ENCODE measurements at places on chromosomes 1 and 21.

- DNase-seq, result no peak
Observed at GRCh38 chr1:153474347-153474746, 13.9 kb upstream of the S100A7 start.

DNA sequence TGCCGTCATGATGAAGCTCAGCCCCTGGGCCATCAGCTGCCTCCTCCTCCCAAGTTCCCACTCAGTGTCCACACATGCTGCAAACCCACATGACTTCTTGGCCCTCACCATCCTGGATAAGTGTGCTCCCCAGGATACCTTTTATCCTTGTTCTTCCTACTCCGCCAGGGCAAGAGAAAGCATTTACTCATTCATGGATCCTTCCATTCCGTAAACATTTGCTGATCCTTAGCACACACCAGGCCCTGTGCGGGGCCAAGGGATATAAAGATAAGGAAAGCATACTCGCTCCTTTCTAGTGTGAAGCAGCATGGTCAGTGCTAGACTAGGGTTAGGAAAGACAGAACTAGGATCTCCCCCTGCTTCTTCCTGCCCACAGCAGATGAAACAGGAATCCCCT is 122.1 kb upstream of the HMGB4 start:
- no peak for DNase-seq

DNA sequence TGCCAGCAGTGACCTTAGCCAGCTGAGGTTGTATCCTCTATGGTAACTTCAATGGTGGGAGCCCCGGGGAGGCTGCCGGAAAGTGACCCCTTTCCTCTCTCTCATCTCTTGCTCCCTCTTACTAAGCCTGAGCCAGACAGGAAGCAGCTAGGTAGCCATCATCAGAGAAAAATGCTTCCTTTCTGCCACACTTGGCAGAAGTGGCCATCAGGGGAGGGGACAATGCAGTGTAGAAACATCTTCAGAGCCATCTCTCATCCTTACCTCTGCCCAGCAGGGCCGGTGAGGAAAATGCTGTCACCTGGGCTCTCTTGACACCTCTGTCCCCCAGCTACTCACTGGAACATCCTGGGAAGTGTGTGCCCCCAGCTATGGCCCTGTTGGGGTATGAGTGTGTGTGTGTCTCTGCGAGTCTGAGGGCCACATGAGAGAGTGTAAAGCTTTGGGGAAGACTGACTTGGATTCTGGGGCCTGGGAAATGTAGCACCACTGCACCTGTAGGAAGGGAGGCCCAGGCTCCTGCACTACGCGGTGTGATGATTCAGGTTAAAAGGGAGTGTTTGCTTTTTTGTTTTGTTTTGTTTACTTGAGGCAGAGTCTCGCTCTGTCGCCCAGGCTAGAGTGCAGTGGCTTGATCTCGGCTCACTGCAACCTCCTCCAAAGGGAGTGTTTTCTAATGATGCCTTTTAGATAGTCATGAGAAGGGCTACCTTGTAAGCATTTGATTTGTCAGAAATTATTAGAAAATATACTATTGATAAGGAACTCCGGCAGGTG is 48.7 kb upstream of the CNTN2 start:
- DNase-seq, result no peak

DNA sequence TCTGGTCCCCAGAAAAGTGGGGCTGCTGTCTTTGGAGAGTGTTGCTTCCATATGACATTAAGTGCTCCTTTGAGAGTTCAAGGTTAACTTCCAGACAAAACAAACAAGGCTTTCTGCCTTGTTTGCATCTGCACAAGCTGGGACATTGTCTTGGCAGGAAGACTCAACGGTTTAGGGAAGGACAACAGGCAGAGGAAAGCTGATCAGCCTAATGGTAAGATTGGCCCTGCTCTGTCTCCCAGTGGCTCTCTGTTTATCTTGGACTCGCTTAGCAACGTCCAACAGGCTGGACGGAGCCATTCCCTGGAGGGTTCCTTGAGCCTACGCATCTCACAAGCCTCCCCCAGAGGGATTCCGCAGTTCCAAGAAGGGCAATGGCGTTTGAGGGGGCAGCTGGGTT is 62.2 kb upstream of the SLC44A3 start:
- DNase-seq, result no peak

DNA sequence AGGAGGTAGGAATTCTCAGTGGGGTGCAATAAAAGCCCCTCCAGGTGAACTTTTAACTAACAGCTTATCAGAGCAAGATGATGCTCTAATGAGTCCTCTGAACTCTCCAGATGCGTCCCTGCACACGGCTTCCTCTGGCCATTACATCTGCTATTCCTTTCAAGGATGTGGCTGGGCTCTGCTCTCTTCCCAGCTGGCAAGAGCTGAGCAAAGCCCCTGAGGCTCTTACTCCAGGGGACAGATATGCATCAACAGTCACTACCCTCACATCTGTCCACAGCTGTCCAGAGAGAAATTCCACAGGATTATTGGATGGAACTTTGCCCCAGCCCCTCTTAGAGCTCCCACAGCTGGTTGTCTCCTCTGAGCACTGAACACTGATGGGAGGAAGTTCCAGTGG is 267.8 kb downstream of the C1orf94 start:
- DNase-seq, result no peak

GRCh38 chr1:193589597-193590040 is 403.2 kb upstream of the B3GALT2 start:
- no peak for DNase-seq

DNA sequence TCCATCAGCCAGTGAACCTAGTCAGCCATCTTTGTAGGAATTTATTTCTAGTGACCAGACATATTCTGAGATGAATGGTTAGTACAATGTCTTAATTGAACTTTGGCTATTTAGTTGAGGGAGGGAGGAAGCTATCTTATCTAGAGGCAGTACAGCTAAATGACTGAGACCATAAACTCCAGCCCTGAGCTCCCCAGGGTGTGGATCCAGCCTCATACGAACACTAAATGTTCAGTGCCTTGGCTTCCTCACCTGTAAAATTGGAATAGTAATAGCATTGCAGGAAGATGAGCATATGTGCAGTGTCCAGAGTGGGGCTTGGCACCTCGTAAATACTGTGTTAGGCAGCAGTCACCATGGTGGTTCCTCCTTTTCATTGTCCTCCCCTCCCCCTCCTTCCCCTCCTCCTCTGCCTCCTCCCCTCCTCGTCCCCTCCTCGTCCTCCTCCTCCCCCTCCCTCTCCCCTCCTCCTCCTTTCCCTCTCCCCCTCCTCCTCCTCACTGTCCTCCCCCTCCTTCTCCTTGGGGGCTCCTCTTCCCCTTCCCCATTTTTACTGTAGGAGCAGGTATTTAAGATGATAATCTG is 108.2 kb downstream of the GALNT2 start:
- no peak for DNase-seq

GRCh38 chr1:10867914-10868598 is 71.6 kb upstream of the CASZ1 start:
- no peak for DNase-seq

DNA sequence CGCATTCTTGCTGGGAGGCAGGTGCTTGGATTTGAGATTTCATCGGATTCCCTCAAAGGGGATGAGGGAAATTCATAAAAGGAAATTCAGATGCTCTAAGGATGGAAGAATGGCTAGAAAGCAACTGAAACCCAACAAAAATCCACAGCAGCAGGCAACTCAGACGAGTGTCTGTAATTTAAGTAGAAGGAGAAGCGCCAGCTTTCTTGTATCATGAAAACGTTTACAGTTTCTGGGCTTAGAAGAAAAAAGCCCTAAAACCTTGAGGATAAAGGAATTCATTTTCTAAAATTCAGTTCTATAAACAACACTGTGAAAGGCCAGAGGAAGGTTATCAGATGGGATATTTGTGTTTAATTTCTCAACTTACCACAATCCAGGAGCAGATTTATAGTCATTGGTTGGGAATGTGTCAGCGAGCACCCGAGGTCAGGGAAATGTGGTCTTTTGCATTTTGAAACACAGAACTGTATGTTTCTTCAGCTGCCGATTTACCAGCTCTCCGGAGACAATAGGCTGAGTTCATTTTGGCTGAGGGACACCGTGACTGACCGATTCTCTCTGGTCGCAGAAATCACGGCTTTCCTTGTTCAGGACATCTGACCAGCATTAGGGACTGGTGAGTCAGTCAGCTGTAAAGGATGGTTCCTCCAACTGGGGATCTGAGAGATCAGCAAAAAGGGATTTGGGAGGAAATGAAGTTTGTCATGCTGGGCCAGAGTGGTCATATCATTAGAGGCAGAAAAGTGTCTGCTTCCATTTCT is 111.6 kb upstream of the ERRFI1 start:
- no peak for DNase-seq

GRCh38 chr1:30477588-30477987 is 245.8 kb downstream of the MATN1 start:
- no peak for DNase-seq

DNA sequence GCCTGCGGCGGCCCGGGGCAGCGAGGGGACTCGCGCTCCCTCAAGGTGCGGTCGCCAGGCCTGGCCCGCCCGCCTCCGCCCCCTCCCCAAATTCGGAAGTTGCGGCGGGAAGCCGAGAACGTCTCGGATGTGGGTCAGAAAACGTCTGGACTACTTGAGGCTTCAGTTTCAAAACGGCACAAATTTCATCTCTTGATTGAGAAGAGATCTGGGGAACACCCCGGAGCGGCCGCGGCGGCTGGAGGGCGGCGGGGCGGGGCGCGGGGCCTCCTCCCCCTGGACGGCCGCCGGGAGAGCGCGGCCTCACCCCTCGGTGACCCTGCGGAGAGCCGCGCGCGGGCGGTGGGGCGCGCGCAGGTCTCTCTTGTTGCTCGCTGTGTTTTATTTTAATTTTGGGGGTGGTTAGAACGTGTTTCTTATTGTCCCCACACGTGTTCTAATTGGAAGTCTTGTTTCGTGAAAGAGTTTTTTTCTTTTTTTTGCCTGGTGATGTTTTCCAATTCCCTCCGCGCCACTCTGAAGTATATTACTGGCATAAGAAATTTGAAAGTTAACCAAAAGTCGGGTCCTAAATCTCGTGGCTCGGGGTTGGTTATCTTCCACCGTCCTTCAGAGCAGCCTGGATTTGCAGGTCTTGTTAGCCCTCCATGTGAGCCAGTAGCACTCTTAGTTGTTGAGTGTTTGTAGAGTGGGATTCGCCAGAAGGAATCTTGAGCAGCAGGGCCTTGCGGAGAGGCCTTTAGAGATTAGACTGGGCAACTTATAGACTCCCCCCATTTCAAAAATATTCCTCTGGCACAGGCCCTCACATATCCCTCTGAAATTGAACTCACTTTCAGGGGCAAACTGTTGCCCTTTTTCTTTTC is 749 bp downstream of the PCBP3 start:
- no peak for DNase-seq

- DNase-seq, result no peak
Observed at GRCh38 chr1:12532405-12533315, 85.3 kb downstream of the DHRS3 start.

- DNase-seq, result no peak
Observed at GRCh38 chr1:234515821-234516241, 36.9 kb upstream of the TARBP1 start.

GRCh38 chr1:111671852-111672251 is 52.3 kb downstream of the RAP1A start:
- DNase-seq, result no peak

GRCh38 chr1:208113011-208113410 is 131.2 kb downstream of the PLXNA2 start:
- DNase-seq, result no peak

DNA sequence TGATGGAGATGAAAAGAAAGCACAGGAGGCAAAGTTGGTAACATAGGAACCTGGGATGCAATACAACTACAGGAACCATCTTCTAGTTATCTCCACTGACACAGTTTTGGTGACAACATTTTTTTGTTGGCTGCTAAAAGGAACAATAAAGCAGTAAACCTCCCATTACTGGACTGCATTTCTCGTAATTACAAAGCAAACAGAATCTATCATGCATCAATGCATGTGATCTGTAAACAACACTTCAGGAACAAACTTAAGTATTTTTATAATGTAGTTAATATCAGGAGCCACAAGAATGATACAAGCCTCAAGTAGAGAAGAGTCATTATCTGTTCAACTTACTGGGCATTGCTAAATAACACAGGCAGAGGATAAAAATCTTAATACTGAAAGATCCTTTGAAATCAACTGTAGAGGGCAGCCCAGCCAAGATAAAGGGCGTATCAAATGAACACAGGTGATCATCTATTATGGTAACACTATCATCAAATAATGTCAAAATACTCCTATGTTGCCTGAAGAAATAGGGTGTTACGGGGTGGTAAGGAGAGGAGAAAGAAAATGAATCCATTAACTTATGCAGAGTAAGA is 193.3 kb downstream of the EIF4G3 start:
- DNase-seq, result no peak

- DNase-seq, result no peak
Observed at GRCh38 chr1:167430849-167431242, 87.5 kb downstream of the CD247 start.

GRCh38 chr1:182875889-182876288 is 36.7 kb downstream of the DHX9 start:
- no peak for DNase-seq

GRCh38 chr1:181398544-181398943 is 84.8 kb upstream of the CACNA1E start:
- no peak for DNase-seq

GRCh38 chr1:12014141-12014991 is 4.9 kb upstream of the MIIP start:
- DNase-seq, result no peak

- DNase-seq, result no peak
Observed at GRCh38 chr1:205232127-205232820, 4.5 kb downstream of the TMCC2 start.

DNA sequence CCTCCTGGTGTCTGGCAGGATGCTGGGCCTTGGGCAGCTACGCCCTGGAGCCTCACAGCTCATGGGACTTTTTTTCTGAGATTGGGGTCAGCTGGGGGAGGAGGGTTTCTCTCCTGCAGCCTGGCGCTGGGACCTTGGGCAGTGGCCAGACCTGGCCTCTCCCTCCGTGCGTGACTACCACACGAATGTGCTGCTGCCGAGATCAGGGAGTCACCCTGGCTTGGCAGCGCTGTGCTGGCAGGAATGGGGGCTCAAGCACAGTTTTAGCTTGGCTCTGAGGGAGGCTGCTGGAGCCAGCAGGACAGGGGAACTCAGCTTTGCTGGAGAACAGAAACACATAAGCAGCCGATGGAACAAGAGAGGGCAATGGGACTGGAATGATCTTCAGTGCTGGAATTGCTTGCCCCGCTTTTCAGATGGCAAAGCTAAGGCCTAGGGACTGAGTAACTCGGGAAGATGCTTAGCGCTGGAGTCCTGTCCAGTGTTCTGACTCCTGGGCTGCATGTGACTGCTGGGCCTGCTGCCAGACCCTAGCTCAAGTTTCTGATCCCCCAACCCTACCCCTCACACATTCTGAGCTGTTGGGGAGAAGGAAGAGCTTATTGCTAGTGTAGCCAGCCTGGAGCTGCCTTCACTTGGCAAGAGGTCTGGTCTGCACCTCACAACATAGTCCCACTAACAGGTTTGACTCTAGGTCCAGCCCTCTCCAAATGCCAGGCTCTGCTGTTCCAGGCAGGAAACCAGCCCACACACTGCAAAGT is 69.9 kb downstream of the NAV1 start:
- DNase-seq, result no peak

- DNase-seq, result no peak
Observed at GRCh38 chr1:1132956-1133750, 17.3 kb upstream of the C1orf159 start.

All from activated CD4-positive, CD25-positive, alpha-beta regulatory T cell treated with anti-CD3 and anti-CD28 coated beads, Interleukin-2, amount 50 U/mL, for 16 hours (primary cell).